HS-27A (cell line): ENCODE measurements at places on chromosomes 6 and 20.

- no peak for DNase-seq
These were observed 979.0 kb downstream of the KIF16B start for GRCh38 chr20:15594158-15594695.

GRCh38 chr20:38728191-38728781 lies 4.0 kb downstream of the SLC32A1 start:
- no peak for DNase-seq

- no peak for DNase-seq
These were observed 20.8 kb downstream of the ZFAND3 start for GRCh38 chr6:37840143-37840939.

DNA sequence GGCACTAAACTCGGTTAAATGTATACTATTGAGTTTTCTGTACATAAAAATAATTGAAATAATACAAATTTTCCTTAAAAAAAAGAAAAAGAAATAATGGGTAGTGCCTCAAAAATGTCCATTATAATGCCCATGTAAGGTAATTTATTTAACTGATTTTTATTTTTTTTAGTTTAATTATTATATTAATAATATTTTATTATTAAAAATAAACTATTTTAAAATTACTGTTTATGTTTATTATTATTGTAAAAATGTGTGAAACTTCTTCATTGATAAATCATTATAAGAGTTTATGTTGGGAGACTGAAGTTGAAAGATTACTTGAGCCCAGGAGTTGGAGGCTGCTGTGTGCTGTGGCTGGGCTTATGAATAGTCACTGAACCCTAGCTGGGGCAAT lies 925.5 kb upstream of the EPHA7 start:
- no peak for DNase-seq

DNA sequence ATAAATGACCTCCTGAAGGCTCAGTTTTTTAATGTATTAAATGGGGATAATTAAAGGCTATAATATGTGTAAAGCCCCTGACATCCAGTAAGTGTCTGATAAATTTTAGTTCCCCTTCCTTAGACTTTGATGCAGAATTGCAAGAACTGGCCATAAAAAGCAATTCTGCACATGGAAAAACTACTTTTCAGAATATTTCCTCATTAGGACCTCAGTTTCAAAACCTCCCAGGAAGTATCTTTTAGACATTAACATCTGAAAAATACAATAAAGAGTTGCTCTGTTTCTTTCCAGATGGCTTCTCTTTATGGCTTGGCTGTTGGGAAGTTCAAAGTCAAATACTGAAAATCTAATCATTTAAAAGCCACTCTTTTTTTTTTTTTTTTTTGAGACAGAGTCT lies 106.3 kb upstream of the ZNF217 start:
- no peak for DNase-seq

GRCh38 chr20:37669062-37669772 lies 24.6 kb upstream of the CTNNBL1 start:
- no peak for DNase-seq

DNA sequence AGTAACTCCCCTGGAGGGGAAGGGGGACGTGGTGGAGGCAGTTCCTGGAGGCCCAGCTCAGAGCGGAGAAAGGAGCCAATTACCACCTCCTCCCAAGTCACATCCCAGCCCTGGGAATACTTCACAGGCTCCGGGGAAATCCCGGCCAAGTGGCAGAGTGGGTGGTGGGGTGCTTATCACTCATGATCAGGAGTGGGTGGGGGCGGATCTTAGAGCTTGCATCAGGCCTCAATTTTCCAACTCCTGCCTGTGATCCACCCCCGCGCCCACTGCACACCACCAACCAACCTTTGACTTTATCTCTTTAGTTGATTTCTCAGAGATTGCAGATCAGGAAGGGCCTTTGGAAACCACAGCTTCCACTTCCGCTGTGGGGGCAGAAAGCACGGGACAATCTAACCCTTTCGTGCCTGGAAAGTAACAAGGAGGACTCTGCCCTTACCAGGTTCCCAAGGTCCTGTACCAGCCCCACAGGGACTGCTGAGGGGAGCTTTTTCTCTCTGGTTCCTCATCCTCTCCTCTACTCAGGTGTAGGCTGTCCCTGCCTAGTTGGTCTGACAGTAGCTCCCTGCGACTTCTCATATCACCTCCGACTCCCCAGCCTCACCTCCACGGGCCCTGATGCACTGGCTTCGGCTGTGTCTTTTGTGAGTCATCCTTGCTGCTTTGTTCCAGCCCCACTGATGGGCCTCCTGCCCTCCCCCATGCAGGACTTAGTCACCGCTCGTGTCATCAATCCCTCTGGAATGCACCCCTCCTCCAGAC lies 24.9 kb upstream of the IER3 start:
- DNase-seq, result peak; percentile 97

DNA sequence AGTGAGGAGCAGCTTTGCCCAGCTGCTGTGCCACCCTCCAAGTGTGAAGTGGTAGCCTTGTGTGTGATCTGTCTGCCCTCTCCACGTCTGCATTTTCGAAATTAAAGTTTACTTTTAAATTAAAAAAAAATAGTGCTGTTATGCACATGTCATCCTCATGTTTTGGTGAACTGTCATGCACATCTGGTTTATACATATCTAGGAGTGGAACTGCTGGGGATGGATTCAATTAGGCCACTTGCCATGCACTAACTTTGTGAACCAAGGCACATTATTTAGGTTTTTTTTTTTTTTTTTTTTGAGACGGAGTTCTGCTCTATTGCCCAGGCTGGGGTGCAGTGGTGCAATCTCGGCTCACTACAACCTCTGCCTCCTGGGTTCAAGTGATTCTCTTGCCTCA lies 3.6 kb downstream of the GTSF1L start:
- no peak for DNase-seq

DNA sequence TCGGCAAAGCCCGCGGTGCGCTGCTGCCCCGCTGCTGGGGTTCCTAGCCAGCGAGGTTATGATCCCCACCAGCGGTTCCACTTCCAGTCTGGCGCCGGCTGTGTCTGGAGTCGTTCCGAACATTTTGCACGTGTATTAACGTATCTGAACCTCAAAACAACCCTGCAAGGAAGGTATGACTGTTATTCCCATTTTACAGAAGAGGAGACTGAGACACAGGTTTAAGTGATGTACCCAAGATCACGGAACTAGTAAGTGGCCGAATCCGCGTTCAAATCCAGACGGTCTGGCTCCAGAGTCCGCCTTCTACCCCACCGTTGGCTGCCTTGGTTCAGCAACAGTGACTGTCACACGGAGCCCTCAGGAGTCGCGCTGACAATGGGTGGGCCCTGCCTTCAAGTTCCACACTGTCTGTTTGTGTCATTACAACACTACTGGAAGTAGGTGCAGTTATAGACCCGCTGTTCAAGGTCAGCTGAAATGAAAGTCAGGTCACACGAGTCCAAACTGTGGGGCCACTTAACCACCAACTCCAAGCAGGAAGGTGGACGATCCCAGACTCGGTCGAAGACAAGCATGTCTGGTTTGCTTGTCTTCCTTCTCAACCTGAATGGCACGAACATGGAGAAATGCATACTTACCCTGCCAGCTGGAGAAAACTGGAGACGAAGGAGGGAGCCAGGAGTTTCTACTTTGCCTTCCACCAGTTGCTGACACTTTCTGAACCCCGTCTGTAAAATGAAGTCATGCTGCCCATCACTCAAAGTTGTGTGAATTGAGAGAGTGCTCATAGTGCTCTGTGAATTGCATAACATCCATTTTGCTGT lies 803 bp upstream of the SRXN1 start:
- no peak for DNase-seq

GRCh38 chr6:5274231-5274630 lies 12.9 kb downstream of the FARS2 start:
- no peak for DNase-seq

DNA sequence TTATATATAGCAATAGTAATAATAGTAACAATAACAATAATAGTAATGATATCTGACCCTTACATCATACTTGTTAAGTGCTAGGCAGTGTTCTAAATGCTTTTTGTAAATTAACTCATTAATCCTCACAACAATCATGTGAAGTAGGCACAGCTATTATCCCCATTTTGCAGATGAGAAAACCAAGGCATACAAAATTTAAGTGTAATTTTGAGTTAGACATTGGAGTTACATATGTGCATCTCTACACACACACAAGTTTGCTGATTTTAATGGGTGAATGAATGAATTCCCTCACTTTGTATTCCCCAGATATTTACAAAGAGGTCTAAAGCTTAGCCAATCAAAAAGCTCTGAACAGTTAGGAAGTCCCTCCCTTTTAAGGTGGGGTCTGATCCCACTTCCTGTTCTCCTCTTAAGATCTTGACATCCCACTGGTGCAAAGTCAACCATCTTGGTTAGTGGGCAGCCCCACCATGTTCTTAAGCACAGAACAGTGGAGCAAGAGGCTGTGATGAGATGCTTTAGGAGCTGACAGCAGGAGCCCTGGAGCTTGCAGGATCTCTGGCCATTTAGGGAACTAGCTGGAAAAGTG lies 85.3 kb upstream of the FOXP4 start:
- DNase-seq, result no peak

GRCh38 chr6:122400121-122400450 lies 634 bp downstream of the HSF2 start:
- peak; percentile 20 for DNase-seq

DNA sequence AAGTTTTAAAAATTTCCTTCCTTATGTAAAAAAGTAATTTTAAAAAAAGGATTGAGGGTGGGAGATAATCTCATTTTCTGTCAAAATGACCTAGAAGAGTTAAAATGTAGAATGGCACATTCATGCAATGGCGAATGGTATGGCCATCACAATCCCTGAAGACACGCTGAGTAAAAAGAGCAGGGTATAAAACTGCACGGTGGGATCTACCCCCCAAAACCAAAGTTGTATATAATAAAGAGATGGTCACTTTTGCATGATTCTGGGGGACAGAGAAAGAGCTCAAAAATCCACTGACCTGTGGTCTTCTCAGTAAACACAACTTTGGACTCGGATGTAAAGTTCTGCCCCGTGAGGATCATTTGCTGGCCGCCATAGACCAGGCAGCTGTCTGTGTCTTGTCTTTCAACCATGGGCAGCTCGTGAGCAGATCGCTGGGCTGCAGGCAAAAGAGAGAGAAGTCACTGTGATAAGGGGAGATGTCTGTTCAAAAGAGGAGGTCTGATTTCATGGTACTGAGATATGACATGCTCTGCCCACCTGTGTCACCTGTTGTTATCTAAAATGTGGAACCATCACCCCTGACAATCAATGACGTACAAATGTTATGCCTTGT lies 88.2 kb downstream of the NFATC2 start:
- no peak for DNase-seq

GRCh38 chr20:55478724-55479450 lies 526.4 kb downstream of the CBLN4 start:
- DNase-seq, result no peak

DNA sequence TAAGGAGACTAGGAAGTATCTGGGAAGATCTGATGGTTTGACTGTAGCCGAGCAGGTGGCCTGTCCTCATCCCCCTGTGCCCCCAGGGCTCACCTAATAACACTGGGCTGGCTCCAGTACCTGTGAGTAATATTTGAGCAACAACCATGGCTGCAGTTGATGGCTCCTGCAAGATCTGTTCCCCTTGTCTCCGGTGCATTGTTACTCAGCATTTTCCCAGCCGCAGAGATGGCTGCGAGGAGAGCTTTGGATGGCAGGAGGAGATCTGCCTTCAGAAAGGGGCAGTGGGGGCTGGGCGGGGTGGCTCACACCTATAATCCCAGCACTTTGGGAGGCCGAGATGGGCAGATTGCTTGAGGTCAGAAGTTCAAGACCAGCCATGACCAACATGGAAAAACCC lies 39.3 kb downstream of the PTK7 start:
- no peak for DNase-seq

DNA sequence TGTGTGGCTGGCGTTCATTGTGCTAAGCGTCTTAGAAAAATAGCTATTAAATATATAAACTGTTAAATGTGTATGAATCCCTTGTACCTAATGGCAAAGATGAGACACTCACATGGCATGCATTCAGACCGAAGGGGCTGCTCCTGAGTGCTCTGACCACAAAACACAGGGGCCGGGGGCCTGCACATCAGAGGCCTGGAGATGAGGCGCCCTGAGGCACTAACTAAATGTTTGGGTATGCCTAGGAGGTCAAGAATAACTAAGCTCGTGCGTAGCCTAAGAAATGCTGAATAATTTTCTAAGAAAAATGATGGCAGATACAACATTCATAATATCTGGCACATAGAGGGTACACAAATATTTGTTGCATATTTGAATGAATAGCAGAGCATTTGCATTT lies 92.5 kb downstream of the PSMB1 start:
- DNase-seq, result no peak
